A549 treated with Hydrocortisone at 1 μM for 4 hours (cell line): ENCODE measurements at places on chromosomes 1 and 21. TPM values are rescaled to one million over a fixed set of nuclear protein-coding genes. Genes with fewer than 3 reads are reported as not detected.

INKA2 gene
- total RNA-seq, result 1.8 to 2.8 TPM (median 2.0 TPM) in 5 replicates

CR1 gene
- not detected in 5 replicates for total RNA-seq

LHX8 gene
- total RNA-seq, result 0.69 to 1.3 TPM (median 1.3 TPM) in 5 replicates

CTH gene
- 1.4 to 1.9 TPM (median 1.7 TPM) in 5 replicates for total RNA-seq

SH2D1B gene
- 0.06 to 0.15 TPM (median 0.12 TPM) in 5 replicates for total RNA-seq

LCE1F gene
- not detected in 5 replicates for total RNA-seq

PTGS2 gene
- 4.2 to 7.5 TPM (median 5.8 TPM) in 5 replicates for total RNA-seq

ESPN gene
- total RNA-seq, result 0.22 to 1.2 TPM (median 0.51 TPM) in 5 replicates

PARS2 gene
- total RNA-seq, result 4.2 to 5.1 TPM (median 4.6 TPM) in 5 replicates

METTL18 gene
- total RNA-seq, result 4.6 to 7.1 TPM (median 5.7 TPM) in 5 replicates

A3GALT2 gene
- not detected in 5 replicates for total RNA-seq

KDM1A gene
- 88.4 to 112 TPM (median 95.2 TPM) in 5 replicates for total RNA-seq

PERM1 gene
- total RNA-seq, result 0.10 to 0.18 TPM (median 0.14 TPM) in 5 replicates

RGS13 gene
- total RNA-seq, result not detected in 5 replicates

GLMN gene
- 6.3 to 8.3 TPM (median 6.6 TPM) in 5 replicates for total RNA-seq

AMY1B gene
- total RNA-seq, result not detected in 5 replicates

IFNLR1 gene
- 0.90 to 1.2 TPM (median 1.1 TPM) in 5 replicates for total RNA-seq

ALX3 gene
- total RNA-seq, result not detected in 5 replicates

DCST1 gene
- total RNA-seq, result 0.07 to 0.08 TPM in 2 of 5 replicates, not detected in the others

OR2T33 gene
- total RNA-seq, result not detected in 5 replicates

PSMG1 gene
- 73.7 to 92.6 TPM (median 87.5 TPM) in 5 replicates for total RNA-seq

ZNF697 gene
- 1.5 to 1.6 TPM (median 1.5 TPM) in 5 replicates for total RNA-seq

HTR6 gene
- 0.10 to 0.18 TPM (median 0.12 TPM) in 5 replicates for total RNA-seq

FAM131C gene
- 13.8 to 19.9 TPM (median 17.8 TPM) in 5 replicates for total RNA-seq

FAM177B gene
- not detected in 5 replicates for total RNA-seq

CPTP gene
- total RNA-seq, result 17.2 to 23.3 TPM (median 21.9 TPM) in 5 replicates
